Epithelial cell of umbilical artery (primary cell): ENCODE measurements at places on chromosomes 6 and 20. TPM values are rescaled to one million over a fixed set of nuclear protein-coding genes. Genes with fewer than 3 reads are reported as not detected.

The HLA-A gene
- 239 and 394 TPM in 2 replicates for total RNA-seq

The FOXC1 gene
- total RNA-seq, result 4.7 and 5.2 TPM in 2 replicates

The C6orf52 gene
- 1.1 TPM in 1 of 2 replicates, not detected in the other for total RNA-seq

The PTK6 gene
- total RNA-seq, result not detected in 2 replicates

The OPN5 gene
- not detected in 2 replicates for total RNA-seq
